Psoas muscle (tissue), 8 donors: ENCODE measurements at places on chromosomes 13 and 19.

- no peak for DNase-seq
Measured at GRCh38 chr13:108781312-108781711, 151.9 kb downstream of the MYO16 start.

- DNase-seq, result peak; percentile 80
Measured at GRCh38 chr19:48635263-48635965, 1.8 kb downstream of the DBP start.

DNA sequence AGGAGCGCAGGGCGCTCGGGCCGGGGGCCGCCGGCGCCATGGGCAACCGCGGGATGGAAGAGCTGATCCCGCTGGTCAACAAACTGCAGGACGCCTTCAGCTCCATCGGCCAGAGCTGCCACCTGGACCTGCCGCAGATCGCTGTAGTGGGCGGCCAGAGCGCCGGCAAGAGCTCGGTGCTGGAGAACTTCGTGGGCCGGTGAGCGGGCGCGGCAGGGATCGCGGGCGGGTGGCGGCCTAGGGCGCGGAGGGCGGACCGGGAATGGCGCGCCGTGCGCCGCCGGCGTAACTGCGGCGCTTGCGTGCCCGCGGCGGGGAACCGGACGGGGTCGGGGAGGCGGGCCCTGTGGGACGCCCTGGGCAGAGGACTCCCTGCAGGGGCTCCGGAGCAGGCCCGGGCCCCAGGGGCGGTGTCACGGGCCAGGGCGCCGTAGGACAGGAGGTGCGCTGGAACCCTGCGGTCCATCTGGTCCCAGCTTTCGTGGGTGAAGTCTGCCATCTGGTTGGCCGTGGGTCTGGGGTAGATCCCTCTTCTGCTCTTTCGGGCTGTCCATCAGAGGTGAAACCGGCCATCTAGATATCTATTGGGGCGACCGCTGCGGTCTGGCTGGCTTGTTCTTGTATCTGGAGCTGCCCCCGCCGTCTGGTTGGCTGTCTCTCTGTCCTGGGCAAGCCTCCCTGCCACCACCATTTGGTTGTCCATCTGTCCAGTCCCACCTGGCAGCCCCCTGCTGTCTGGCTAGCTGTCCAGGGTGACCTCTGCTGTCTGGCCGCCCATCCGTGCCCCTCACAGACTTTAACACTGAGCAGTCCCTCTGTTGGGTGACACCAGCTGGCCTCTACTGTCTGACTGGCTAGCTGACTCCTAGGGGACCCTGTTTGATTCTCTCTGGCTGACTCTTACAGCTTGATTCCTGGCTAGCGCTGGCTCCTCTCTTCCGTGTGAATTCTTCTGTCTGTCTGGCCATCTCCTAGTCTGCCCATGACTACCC, 622 bp downstream of the DNM2 start:
- peak; percentile 77 for DNase-seq

DNA sequence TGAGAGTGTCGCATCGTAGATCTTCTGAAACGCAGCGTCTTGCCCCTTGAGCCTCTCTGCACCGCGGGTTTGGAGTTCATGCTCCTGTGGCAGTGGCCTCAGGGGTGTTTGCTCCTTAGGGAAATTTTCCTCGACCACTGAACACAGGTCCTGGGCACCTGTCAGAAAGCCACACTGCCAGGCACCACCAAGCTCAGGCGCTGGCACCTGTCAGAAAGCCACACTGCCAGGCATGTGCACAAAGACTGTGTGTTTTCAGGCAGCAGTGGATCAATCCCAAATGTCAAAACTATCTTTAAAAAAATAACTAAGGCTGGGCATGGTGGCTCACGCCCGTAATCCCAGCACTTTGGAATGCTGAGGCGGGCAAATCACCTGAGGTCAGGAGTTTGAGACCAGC, 87.1 kb downstream of the ATP11A start:
- DNase-seq, result no peak

DNA sequence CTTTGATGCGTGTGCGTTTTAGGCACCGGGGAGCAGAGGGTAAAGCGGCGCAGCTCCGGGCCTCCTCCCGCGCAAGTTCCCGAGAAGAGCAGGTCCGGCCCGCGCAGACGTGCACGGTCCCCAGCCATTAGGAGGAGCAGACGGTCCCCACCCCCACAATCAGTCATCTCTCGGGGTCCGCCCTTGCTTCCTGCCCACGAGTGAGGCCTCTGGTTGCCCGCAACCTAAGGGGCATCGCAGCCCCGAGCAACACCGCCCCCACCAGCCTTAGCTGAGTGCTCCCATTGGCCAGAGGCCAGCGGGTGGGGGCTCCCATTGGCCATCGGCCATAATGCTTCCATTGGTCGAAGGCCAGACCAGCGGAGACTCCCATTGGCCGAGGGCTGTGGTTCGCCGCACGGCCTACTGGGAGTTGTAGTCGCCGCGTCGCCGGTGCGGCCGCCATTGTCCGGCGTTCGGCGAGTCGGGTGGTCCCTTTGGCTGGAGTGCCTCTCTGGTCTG, at the start of gene ZNF8:
ZNF8 (plus strand) TSS at position 415 of the 501 bp plus-strand sequence. CDS start 127 bp downstream, outside the sequence.
- peak; percentile 96 for DNase-seq

DNA sequence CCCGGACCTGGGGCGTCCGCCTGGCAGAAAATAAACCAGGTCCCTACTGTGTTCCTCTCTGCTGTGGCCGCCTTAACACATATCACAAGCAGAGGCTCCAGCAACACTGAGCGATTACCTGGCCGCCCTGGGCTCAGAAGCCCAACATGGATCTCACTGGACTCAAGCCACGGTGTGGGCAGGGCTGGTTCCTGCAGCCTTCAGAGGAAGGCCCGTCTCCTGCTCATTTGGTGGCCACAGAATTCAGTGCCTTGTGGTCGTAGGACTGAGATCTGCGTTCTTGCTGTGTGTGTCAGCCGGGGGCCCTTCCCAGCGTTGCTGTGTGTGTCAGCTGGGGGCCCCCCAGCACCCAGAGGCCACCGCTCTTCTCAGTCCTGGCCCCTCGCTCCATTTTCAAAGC, 30.2 kb downstream of the C2CD4C start:
- DNase-seq, result no peak

DNA sequence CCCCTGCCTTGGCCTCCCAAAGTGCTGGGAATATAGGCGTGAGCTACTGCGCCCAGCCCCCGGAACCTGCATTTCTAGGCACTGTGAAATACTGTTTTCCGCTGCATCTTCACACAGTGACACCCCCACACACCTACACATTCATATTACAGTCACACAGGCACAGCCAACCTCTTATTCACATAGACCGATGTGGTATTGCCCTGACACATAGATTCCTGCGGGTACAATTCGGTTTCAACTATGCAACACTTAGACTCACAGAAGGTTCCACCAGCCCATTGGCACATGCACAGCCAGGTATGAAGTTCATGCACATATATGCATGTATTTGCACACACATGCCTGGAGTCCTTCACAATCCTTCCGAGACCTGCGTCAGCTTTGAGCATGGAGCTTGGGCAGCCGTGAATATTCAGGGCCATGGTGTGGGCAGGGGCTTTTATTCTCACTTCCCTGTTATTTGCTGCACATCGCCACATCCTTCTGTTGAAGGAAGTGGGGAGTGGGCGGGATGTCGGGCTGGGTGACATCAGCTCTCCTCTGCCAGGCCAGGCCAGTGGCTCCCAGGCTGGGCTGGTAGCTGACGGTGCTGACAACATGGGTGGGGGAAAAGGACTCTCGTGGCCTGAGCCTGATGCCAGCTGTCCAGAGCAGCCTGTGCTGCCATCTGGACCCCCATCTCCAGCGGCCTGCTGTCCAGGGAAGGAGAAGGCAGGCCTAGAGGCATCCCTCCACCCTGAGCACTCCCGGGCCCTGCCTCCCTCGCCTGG, 5.4 kb upstream of the CDC37 start:
- DNase-seq, result peak; percentile 65

GRCh38 chr13:80115616-80116015, 225.3 kb downstream of the SPRY2 start:
- no peak for DNase-seq

DNA sequence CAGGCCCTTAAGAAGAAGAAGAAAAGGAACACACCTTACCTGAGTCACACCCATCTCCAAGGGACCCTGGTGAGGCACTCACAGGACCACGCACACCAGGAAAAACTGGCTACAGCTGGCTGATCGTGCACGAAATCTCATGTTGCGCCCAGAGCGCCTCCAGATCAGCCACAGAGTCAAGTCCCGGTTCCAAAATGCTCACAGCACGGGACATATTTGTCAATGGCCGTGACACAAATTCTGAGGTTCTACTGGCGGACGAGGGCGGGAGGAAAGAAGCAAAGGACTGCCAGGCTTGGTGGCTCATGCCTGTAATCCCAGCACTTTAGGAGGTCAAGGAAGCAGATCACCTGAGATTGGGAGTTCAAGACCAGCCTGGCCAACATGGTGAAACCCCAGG, 21.5 kb downstream of the SH3GL1 start:
- DNase-seq, result no peak

GRCh38 chr13:49855930-49856329, 63.4 kb upstream of the KPNA3 start:
- no peak for DNase-seq

DNA sequence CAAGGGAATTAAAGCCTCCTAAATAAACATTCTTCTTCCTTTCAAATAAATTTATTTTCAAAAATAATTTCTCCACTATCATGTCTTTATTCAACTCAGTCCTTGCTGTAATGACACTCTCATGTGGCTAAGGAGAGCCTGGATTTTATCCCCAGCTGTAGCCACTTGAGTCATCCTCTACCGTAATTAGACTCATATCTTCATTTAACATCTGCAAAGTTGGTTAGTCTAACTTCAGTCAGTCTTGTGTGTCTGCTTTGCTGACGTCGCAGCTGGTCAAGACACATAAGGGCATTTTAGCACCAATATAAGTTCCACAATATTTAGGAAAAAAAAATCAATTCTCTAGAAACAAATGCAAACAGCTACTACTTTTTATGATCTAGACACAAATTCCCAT, 776.4 kb upstream of the ATXN8OS start:
- no peak for DNase-seq

DNA sequence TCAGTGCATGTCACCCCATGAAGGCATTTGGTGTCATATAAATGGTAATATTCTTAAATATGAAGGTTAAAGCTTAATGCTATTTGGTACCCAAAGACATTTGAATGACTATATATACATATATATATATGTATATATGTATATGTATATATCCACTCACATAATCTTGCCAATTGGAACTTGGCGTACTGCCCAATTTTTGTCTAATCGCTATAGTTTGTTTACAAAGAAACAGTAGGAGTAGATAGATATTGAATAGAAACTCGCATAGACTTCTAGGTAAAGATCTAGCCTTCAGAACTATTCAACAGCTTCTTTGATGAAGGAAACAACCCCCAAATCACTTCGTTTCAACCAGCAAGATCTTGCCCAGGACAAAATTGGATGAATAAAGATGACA, 24.1 kb downstream of the KLF5 start:
- no peak for DNase-seq

- no peak for DNase-seq
Measured at GRCh38 chr13:96783511-96783910, 210.8 kb downstream of the OXGR1 start.

DNA sequence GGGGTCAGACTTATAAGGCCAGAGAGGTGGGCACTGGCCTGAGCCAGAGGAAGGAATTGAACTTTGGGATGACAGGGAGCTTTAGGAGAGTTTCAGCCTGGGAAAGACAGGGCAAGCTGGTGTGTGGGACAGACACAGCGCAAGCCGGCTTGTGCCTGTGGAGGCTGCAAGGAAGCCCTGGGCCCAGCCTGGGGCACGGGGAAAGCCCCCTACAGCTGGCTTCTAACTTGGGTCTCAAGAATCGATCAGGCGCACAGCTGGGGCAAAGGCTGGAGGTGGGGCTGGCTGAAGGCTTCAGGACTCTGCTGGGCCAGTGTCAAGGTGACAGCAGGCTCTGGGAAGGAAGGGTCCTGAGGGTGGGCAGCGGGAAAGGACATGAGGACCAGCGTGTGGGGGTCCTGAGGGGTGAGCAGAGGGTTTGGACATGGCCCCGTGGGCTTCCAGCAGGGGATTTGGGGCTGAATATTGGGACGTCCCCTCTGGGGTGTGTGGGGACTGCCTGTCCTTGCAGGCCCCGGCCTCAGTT, 3.0 kb downstream of the PTOV1 start:
- no peak for DNase-seq

DNA sequence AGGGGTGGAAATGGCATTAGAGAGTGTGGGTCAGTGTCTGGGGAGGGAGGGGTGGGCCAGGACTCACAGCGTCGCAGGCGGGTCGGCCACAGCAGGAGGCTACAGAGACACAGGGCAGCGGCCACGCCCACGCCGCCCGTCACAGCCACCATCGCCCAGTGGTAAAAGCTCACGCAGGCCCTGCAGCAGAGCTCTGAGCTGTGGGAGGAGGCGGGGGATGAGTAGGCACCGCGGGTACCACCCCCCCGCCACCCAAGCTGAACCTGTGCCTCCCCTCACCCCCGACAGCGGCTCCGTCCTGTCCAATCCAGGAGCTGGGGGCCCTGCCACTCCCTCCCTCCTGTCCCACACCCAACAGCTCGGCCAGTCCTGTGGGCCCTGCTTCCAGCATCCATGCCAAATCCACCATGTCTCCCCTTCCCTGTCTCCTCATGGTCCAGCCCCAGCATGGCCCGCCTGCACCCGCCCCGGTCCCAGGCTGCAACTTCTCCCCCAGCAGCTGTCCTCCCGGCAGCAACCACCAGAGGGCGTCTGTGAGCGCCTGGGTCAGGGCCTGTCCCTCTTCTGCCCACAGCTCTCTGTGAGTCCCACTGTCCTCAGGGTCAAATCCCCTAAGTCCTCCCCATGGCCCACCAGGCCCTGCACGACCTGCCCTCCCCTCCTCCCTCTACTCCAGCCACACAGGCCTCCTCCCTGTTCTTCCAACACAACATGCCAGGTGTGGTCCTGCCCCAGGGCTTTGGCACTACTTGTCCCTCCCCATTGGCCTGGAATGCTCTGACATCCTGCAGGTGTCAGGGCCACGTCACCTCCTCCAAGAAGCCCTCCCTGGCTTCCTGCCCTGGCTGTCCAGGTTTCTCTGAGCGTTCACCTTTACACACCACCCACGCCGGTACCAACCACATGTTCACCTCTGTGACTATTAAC, 6.0 kb downstream of the TEKTIP1 start:
- DNase-seq, result peak; percentile 80

- no peak for DNase-seq
Measured at GRCh38 chr13:32535748-32536147, 2.8 kb downstream of the N4BP2L2 start.

- DNase-seq, result no peak
Measured at GRCh38 chr19:39303373-39304184, 7.4 kb downstream of the IFNL1 start.

DNA sequence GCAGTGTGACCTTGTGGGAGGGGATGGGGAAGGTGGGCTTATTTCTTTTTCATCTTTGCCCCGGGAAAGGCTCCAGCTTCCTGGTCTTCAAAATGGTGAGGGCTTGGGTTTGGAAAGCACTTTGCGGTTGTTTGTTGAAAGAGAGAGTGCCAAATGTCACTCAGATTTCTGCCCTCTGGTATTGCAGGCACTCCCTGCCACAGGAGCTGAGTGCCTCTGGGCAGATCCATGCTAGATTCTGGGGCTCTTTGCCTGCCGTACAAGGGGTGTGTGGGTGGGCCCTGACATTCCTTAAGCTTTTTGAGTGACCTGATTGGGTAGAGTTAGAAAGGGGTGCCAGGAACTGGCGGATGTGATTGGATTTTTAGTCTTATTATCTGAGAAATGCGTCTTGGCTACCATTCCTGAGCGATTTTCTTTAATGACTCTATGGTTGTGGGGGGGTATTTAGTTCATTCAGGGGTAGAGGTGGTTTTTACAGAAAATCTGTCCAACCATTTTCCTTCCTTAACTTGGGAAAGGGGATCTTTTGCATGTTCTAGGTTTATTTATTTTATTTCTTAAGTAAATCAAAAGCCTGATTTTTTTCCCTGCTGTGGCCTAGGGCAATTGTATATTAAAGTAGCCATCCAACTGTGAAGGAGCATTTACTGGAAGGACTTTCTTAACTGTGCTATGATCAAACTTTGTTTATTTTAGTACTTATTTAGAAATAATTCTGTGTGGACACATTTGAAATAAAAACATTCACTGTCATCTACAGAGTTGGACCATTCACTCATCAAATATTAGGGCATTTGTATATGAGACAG, 3.2 kb downstream of the ARHGAP35 start:
- DNase-seq, result no peak
